NCI-H510A treated with DMSO at 0.1 percent for 48 hours (cell line): ENCODE measurements at places on chromosomes 16 and 17.

DNA sequence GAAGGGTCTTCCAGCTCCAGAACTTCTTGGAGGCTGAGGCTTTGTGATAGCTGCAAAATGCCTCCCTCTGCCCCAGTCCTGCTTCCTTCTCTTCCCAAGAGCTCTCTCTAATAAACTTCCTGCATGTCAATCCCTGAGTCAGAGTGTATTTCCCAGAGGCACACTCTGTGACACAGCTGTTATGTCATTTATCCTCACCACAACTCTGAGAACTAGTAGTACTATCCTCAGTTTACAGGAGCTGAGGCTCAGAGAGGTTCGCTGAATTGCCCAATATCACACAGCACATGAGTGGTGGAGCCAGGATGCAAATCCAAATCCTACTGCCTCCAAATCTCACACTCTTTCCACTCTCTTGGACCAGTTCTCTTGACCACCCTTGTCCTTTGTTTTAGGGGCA is 20.0 kb downstream of the UNC45B start:
- DNase-seq: no peak

DNA sequence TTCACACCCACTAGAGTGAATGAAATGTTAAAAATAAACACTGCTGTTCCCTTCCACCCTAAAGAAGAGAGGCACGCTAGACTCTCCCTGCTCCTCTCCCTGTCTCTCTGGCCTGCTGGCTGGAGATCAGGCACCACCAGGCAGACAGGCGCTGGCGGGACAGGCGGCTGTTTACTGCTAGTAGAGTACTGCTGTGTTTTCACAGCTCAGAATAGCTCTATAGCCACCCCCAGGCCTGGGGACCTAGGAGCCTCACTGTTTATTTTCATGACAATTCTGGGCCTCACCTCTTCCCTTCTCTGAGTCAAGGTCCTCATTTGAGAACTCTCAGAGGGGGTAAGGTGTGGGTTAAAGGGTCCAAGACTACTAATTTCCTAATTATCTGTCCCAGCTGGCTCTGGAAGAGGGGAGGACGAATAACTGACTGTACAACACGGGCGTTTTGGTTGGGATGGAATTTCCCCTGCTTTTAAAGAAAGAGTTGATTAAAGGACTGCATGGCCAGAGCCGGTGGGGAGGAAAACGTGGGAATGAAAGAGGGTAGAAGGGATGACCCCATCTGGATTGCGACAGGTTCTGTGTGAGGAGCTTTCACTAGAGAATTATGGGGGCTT is 9.0 kb upstream of the G6PC1 start:
- DNase-seq: no peak

DNA sequence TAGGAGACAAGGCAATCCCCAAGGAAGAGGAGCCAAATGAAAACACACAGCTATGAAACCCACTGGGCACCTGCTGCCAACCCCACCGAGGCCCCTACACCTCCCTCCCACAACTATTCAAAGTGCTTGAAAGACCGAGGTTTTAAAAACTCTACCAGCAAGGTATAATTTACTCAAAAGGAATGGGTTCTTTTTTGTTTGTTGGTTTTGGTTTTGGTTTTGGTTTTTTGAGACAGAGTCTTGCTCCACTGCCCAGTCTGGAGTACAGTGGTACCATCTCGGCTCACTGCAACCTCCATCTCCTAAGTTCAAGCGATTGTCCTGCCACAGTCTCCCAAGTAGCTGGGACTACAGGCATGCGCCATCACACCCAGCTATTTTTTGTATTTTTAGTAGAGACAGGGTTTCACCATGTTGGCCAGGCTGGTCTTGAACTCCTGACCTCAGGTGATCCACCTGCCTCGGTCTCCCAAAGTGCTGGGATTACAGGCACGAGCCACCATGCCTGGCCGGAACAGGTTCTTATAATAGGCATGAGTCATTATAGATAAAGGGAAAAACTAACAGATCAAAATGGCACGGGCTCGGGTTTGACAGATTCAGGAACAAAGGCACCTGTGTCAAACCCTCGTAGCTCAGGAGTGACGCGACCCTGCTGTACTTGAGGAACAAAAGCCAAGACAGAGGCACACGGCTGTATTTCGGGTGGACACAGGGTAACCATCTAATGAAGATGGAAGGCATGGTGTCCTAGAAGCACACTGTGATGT is 40.7 kb downstream of the COTL1 start:
- DNase-seq: no peak

- no peak for DNase-seq
These were observed 5.5 kb downstream of the LIMD2 start for GRCh38 chr17:63694229-63694949.

DNA sequence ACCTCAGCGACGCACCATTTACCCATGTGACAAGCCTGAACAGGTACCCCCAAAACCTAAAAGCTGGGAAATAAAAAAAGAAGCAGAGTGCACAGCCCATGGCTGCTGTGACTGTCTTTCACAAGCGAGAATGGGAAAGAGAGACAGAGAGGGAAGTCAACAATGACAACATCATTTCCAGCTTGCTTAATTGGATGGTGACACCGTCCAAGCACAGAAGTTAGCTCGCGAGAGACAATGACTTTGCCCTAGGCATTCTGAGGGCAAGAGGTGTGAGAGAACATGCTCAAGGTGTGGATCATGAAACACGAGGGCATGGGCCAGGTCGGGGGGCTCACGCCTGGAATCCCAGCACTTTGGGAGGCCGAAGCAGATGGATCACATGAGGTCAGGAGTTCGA is 19.3 kb upstream of the NSMCE1 start:
- DNase-seq: no peak

GRCh38 chr16:28494121-28494851 is at the start of gene APOBR:
Gene APOBR, plus strand, starts transcription at chr16:28494643. Its CDS starts 39 bp downstream, at chr16:28494682.
- no peak for DNase-seq

GRCh38 chr16:75011634-75012307 is 12.9 kb downstream of the ZNRF1 start:
- no peak for DNase-seq

GRCh38 chr16:3922241-3922640 is 41.7 kb upstream of the CREBBP start:
- DNase-seq: no peak

DNA sequence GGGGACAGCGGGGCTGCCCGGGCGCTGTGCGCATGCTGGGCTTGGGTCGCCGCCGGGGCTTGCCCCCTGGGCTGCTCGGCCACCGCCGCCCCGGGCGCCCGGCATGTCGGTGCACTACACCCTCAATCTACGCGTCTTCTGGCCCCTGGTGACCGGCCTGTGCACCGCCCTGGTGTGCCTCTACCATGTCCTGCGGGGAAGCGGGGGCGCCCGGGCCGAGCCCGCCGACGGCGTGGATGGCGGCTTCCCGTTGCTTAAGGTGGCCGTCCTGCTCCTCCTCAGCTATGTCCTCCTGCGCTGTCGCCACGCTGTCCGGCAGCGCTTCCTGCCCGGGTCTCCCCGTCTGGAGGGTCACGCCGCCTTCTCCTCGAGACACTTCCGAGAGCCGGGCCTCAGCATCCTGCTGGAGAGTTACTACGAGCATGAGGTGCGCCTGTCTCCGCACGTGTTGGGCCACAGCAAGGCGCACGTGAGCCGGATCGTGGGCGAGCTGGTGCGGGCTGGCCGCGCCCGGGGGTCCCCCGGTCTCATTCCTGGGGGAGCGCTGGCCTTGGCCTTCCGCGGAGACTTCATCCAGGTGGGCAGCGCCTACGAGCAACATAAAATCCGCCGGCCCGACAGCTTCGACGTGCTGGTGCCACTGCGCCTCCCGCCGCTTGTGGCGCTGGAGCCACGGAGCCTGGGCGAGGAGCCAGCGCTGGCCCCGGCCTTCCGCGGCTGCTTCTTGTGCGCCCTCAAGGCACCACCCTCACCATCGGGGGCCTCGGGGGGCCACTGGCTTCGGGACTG is 789 bp downstream of the ITPRIPL2 start:
- DNase-seq: peak; percentile 93
